ENCODE measurements at places on chromosomes 11 and 22. TPM values are rescaled to one million over a fixed set of nuclear protein-coding genes. Genes with fewer than 3 reads are reported as not detected.

DNA sequence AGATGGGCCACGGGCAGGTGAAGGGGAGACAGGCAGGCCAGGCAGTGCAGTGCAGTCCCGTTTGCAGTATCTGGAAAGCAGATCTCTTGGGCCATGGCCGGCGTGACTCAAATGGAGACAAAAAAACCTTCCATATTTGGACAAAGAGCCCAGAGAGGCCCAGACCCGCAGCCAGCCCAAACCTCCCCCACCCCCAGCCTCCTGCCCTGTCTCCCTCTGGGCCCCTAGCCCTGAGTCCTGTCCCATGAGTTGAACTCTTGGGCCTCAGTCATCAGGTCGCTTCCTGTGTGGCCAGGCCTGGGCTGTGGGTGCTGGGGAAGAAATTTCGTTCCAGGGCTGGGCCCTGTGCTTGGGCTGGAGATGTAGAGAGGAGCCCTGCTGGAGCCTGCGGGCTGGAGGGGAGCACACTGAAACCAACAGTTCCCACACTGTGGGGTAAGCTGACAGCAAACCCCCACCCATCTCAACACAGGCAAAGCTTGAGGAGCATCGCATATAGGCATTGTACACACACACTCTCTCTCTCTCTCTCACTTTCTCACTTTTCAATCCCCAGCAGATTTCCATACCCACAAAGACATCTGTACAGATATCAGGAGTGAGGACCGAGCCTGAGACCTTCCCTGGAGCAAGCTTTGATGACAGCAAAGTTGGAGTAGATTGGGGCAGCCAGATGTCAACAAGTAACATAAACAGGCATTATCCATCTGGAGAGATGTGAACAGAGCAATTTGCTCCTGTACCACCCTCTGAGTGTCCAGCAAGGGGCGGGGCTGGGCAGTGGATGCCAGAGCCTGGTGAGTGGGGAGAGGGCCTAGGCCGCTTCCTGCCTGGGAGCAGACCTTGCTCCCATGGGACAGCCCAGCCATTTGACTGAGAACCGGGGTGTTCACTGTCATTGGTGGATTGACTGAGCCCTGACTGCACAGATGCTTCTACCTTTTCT lies 17.2 kb downstream of the ARHGEF17 start:
- peak; percentile 76 for DNase-seq

SRPRA gene
- total RNA-seq: 102 TPM

TMEM45B gene
- total RNA-seq: not detected

SLC37A2 gene
- total RNA-seq: 0.97 TPM

- DNase-seq: no peak
Measured at GRCh38 chr11:115644856-115645255, 140.6 kb upstream of the CADM1 start.

DNA sequence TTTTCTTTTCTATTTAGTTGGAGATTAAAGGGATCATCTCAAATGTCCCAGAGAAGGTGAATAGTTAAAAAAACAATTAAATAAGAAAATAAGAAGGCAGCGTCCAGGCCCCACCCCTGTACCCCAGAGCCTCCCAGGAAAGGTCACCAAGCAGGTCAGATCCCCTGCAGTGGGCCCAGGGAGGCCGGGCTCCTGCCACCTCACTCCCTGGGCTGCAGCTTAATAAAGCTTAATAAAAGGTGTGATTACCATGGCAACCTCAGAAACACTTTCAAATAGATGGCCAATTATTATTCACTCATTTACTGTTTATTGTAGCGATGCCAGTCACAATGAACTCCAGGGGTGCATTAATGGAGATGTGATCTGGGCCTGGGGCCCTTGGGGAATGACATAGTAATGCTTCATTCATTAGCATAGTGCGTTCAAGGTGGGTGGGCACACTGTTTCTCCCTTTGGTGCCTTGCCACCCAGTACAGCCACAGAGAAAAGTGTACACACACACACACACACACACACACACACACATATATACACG lies 386.2 kb downstream of the CADM1 start:
- DNase-seq: no peak

GRCh38 chr11:46249938-46250744 lies 27.3 kb upstream of the CREB3L1 start:
- peak; percentile 84 for DNase-seq

KDM4D gene
- 0.97 TPM for total RNA-seq

- no peak for DNase-seq
Measured at GRCh38 chr11:72981080-72981479, 161.0 kb downstream of the FCHSD2 start.

DNA sequence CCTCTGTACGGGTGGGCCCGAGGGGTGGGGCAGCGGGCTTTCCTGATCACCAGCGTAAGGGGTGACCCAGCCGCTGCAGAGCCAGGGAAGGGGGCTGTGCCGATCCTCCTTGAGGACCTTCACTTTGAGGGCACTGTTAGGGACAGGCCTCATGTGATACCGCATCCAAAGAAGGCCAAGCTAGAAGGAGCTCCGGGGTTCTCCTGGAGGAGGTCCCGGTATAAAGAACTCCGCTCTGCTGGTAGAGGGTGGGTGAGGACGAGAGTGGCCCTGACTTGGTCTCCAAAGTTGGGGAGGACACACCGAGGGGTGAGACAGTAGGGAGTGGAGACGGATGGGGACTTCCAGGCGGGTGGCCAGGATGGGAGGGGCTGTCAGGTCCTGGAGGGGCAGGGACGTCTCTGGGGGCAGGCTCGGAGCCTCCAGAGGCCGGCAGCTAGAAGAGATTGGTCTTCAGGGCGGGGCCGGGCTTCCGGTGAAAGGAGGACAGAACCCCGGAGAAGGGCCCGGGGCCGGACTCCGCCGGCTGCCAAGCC lies 4.6 kb downstream of the PHOX2A start:
- DNase-seq: peak; percentile 54

BAIAP2L2 gene
- total RNA-seq: 2.3 TPM

DNA sequence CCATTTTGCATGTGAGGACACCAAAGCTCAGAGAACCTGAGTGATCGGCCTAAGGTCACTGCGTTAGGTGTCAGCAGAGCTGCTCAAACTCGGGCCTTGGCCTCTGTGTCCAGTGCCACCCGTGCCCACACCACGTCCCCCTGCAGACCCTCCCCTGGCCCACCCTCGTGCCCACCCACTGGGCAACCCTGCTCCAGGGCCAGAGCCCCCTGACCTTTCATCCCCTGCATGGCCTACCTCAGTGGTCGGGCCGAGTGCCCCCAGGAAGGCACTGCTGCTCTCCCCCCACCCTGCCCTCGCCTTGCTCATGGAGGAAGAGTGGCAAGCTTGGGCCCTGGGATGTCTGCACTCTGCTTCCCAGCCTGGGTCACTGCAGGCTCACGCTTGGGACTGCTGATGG lies 17.7 kb downstream of the B3GAT1 start:
- DNase-seq: no peak

GRCh38 chr11:57069942-57070341 lies 81.2 kb downstream of the OR5AK2 start:
- DNase-seq: no peak

GRCh38 chr22:24867323-24868022 lies 61.5 kb downstream of the SGSM1 start:
- no peak for DNase-seq
